ENCODE measurements at places on chromosomes 11 and 22.
A peak's percentile ranks its signal among the peaks of the same experiment; 100 is the strongest.

- no peak for DNase-seq
- no peak overlapping the region for H3K4me3 ChIP-seq
- H3K27ac ChIP-seq, result no peak overlapping the region
- H3K36me3 ChIP-seq, result no peaks in the 10 kb centered on the region
- H3K27me3 ChIP-seq, result no peaks in the 10 kb centered on the region
- no peaks in the 10 kb centered on the region for H3K4me1 ChIP-seq
These were observed 11.2 kb downstream of the FOLR1 start for GRCh38 chr11:72203163-72203562.

DNA sequence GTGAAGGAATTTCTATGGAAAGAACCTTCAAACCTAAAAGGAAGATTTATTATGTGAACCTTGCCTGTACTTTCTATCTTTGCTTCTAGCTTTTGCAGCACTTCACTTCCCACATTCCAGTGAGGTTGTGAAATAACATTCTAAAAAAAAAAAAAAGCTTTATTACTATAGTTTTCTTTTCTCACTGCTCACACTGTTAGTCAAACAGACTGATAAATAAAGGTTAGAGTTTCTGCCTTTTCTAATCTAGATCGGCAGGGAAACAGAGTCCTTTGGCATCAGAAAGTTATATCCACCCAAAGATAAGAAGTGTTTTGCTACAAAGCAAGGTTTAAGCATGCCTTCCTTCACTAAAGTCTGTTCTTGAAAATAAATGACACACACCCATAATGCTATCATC, 2.8 kb downstream of the AAMDC start:
- H3K27me3 ChIP-seq, result no peaks in the 10 kb centered on the region
- no peaks in the 10 kb centered on the region for H3K36me3 ChIP-seq
- H3K4me3 ChIP-seq, result peak overlapping the region; percentile 32
- peaks cover 23% of the 10 kb centered on the region for H3K4me1 ChIP-seq

- no peak overlapping the region for H3K27ac ChIP-seq
- H3K4me3 ChIP-seq, result peak overlapping the region; percentile 65
- DNase-seq, result no peak
- H3K4me1 ChIP-seq, result peaks cover 16% of the 10 kb centered on the region
These were observed 17.5 kb downstream of the USP2 start for GRCh38 chr11:119363851-119364590.

- no peaks in the 10 kb centered on the region for H3K27me3 ChIP-seq
- no peak overlapping the region for H3K4me3 ChIP-seq
- DNase-seq, result no peak
- no peaks in the 10 kb centered on the region for H3K36me3 ChIP-seq
These were observed 1398.1 kb downstream of the BRD1 start for GRCh38 chr22:48429446-48430020.

DNA sequence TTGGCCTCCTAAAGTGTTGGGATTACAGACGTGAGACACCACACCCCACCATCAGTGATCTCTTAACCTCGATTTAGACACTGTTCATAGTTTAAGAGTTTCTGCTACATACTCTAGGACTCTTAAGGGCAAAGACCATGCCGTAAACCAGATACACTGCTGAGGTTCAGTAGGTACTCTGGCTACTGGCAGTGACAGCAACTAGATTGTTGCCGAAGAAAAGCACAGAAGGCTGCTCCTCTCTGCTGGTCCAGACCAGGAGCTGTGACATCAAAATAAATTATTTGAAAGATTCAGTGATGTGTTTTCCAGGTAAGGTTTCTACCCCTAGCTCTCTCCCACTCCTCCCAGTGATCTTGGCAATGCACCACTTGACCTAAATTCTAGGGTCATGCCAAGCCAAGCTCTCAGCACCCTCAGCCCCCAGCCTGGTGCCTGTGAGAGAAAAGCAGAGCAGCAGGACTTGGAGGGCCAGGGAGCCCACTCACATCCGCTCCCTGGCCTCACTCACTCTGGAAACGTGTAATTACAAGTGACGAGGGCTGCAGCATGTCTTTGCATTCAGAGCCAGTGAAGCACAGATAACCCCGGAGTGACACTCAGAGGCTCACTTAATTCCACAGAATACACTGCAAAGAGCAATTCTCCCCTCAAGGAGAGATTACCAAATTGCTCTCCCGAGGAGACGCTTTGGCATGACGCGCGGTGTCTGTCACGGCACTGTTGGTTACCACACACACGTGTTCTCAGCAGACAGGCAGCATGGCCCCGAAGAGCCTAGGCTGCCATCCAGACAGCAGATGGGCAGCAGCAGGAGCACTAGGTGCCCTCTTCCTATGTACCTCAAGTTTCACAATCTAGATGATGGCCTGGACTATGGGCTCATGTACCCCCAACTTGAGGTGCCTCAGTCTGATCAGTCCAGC, 96.9 kb upstream of the PITPNB start:
- H3K27ac ChIP-seq, result no peak overlapping the region
- H3K36me3 ChIP-seq, result peaks cover 7% of the 10 kb centered on the region
- no peak for DNase-seq
- H3K4me3 ChIP-seq, result no peak overlapping the region
- no peaks in the 10 kb centered on the region for H3K27me3 ChIP-seq

DNA sequence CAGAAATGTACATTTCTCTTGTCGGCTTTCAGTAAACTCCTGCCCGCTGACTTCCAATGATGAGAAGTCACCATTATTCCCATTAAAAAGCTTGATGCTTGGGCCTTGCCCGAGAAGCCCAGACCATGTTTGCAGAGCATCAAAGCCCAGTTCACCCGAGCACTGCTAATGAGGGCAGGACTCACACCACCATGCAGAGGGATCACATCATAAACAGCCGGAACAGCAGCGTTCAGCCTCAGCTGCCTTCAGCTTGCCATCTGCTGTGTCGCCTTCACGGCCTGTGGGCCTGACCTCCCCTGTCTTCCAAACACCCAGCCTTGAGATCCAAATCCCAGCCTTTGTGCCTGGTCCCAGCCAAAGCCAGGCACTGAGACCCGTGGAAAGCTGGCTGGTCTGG, 105.4 kb upstream of the CSNK2A3 start:
- no peak overlapping the region for H3K27ac ChIP-seq
- H3K4me3 ChIP-seq, result no peak overlapping the region
- no peaks in the 10 kb centered on the region for H3K36me3 ChIP-seq
- no peak for DNase-seq
- no peaks in the 10 kb centered on the region for H3K4me1 ChIP-seq
- H3K27me3 ChIP-seq, result no peaks in the 10 kb centered on the region

DNA sequence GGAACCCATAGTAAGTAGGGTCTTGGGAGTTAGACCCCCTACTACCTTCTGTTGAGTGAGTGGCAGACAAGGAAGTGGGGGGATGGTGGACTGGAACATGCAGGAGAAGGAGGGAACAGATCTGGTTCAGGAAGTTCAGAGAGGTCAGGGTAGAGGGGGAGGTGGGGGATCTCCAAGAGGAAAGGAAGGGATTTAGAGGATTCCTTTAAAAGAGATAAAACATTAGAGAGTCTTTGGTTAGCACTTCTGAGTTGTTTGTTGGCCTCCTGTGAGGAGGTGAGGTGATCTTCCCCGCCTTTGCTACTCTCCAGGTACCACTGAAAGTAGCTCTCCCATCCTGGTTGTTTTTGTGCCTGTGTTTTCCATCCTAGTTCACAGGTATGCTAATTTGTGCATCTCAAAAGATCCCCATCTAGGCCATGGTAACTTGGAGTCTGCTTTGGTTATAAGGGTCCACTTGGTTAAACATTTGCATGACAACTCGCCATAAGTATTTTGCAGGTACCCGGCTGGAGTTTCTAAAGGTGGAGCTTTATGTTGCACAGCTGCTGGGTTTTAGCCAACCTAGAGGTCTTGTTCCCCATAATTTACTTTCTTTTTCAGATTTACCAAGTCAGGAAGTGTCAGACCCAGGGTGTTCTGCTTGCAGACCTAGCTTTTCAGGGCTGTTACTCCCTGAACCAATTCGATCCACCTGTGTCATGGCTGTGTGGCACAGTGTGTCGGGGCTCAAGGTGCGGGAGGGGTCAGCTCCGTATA, 79.3 kb upstream of the SORL1 start:
- no peaks in the 10 kb centered on the region for H3K4me1 ChIP-seq
- DNase-seq, result no peak
- H3K36me3 ChIP-seq, result no peaks in the 10 kb centered on the region
- H3K27me3 ChIP-seq, result no peaks in the 10 kb centered on the region

DNA sequence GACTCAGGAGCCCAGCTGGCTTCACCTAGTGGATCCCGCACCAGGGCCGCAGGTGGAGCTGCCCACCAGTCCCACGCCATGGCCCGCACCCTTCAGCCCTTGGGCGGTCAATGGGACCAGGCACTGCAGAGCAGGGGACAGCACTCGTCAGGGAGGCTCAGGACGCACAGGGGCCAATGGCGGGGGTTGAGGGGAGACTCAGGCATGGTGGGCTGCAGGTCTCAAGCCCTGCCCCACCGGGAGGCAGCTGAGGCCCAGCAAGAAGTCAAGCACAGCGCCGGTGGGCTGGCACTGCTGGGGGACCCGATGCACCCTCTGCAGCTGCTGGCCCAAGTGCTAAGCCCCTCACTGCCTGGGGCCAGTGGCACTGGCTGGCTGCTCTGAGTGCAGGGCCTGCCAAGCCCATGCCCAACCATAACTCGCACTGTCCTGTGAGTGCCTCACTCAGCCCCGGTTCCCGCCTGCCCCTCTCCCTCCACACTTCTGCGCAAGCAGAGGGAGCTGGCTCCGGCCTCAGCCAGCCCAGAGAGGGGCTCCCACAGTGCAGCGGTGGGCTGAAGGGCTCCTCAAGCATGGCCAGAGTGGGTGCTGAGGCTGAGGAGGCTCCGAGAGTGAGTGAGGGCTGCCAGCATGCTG, 111.7 kb upstream of the PGR start:
- H3K27me3 ChIP-seq, result no peaks in the 10 kb centered on the region
- no peaks in the 10 kb centered on the region for H3K4me1 ChIP-seq
- H3K27ac ChIP-seq, result no peak overlapping the region
- H3K4me3 ChIP-seq, result no peak overlapping the region

DNA sequence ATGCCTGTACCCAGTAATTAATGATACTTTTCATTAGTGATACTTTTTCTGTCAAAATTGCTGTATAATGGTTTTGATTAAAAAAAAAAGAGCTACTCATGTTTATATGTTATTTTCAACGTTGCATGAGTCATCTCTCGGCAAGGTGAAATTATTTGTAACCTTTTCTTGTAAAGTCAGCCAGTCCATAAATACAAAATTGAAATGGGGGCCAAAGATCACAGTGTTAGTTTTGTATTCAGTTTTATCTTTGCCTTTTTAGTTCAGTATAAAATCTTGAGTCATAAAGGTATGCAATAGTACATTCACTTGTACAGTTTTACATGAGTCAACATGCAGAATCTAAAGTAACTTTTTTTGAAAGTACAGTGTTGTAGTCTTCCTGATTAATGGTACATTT, 4.3 kb downstream of the ARHGEF12 start:
- no peaks in the 10 kb centered on the region for H3K36me3 ChIP-seq
- H3K4me1 ChIP-seq, result peaks cover 48% of the 10 kb centered on the region
- no peak for DNase-seq
- H3K4me3 ChIP-seq, result peak overlapping the region; percentile 91

DNA sequence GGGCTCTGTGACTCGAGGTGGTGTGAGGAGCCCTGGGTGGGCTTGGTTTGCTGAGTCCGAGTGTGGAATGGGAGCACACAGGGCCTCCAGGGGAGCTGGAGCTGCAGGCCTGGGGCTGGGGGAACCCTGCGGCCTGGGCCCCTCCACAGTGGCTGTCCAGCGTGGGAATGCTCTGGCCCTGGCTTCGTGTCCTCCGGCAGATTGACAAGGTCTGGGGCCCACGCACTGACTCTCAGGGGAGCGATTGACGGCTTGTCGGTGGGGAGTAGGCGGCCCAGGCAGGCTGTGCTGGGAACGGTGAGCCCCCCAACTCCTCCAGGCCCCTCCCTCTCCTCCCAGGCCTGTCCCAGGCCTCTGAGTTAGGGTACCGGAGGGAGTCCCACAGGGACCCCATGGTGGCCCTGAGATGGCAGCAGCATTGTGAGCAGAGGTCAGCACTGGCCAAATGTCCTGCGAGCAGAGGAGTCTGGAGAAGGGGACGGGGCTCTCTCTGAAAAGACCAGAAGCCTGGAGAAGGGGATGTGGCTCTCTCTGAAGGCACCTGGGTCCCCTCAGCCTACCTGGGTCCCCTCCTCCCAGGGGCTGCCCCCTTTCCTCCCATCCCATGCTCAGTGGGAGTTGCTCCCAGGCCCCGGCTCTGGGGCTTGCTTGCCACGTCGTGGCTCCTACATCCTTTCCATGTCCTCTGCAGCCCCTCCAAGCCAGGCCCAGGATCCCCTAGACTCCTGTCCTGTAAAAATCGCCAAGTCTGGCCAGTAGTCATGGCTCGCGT, 23.8 kb upstream of the MYEOV start:
- no peaks in the 10 kb centered on the region for H3K4me1 ChIP-seq
- no peak overlapping the region for H3K4me3 ChIP-seq
- DNase-seq, result no peak
- no peaks in the 10 kb centered on the region for H3K27me3 ChIP-seq

GRCh38 chr11:69133251-69133650, 22.5 kb upstream of the SMIM38 start:
- no peak for DNase-seq
- peaks cover 4% of the 10 kb centered on the region for H3K36me3 ChIP-seq
- H3K27ac ChIP-seq, result no peak overlapping the region
- H3K4me1 ChIP-seq, result peaks cover 11% of the 10 kb centered on the region
- H3K4me3 ChIP-seq, result no peak overlapping the region

- peak overlapping the region; percentile 84 for H3K4me3 ChIP-seq
- no peaks in the 10 kb centered on the region for H3K27me3 ChIP-seq
These were observed 1.3 kb downstream of the SPTY2D1 start for GRCh38 chr11:18632841-18633240.

DNA sequence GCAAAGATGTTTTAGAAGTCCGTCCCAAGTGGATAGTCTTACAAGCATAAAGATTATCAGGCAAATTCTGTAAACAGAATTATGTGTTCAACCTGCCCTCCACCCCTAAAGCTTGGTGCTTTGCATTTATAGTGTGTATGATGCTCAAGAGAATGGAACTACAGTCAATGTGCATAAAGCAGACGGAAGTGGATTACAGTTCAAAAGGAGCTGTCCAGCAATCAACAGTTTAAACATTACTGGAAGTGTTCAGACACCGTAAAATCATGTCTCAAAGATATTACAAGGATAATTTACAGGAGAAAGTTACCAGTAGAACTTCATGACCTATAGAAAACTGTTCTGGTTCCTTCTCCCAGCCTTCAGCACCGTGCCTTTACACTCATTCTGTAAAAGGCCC, 1.0 kb downstream of the RIC3 start:
- H3K36me3 ChIP-seq, result no peaks in the 10 kb centered on the region
- no peak for DNase-seq
- no peaks in the 10 kb centered on the region for H3K27me3 ChIP-seq

DNA sequence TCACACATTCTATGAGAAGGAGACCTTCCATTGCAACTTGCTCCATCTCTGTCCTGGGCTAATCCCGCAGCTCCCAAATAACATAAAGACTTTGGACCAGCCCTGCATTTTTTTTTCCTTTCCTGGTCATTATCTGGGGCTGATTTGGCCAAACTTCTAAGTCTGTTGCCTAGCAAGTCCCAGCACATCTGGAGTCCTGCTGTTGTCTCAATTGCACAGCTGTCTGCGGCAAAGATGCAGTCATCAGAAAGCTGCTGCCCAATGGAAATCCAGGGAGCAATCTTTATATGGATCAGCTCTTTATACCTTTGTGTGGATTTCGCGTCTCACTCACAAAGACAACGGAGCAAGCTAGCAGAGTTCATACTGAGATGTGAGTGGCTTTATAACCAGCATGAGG, 105.9 kb downstream of the NXPE2 start:
- no peak overlapping the region for H3K4me3 ChIP-seq
- no peak overlapping the region for H3K27ac ChIP-seq
- no peaks in the 10 kb centered on the region for H3K36me3 ChIP-seq
- H3K4me1 ChIP-seq, result no peaks in the 10 kb centered on the region
- H3K27me3 ChIP-seq, result no peaks in the 10 kb centered on the region
